ENCODE measurements at places on chromosomes 3 and 15. TPM values are rescaled to one million over a fixed set of nuclear protein-coding genes. Genes with fewer than 3 reads are reported as not detected.

The CYP8B1 gene
- not detected for total RNA-seq

The C2CD4A gene
- not detected for total RNA-seq

The FBLN2 gene
- 269 TPM for total RNA-seq

The SERINC4 gene
- total RNA-seq = 0.22 TPM

The RYK gene
- total RNA-seq = 57.6 TPM

The ERICH6 gene
- 0.29 TPM for total RNA-seq

The ADAMTSL3 gene
- total RNA-seq = 5.8 TPM

The MGA gene
- total RNA-seq = 32.9 TPM

The MME gene
- total RNA-seq = 138 TPM

Measured in mesenteric fat pad (tissue), 1 donor.